ENCODE measurements at places on chromosomes 7 and 10. TPM values are rescaled to one million over a fixed set of nuclear protein-coding genes. Genes with fewer than 3 reads are reported as not detected.

DNA sequence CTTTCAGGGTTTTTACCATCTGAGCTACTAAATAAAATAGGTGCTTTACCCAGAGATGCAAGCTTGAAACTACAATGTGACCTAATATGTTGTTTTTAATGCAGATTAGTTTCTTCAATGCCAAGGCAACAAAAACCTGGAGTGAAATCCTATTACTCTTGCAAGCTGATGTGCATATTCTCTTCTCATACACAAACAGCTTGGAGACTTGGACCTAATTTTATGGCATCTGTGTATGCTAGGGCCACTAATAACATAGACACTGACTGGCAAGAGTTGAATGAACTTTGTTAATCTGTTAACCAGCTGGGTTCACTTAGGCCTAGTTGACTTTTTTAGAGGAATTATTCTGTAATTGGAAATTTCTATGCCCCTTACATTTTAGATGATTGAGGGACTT lies 23.4 kb upstream of the SMIM30 start:
- no peak for DNase-seq

- DNase-seq: no peak
These were observed 47.0 kb downstream of the GRK5 start for GRCh38 chr10:119254335-119254734.

MRC1 gene
- total RNA-seq: 3.3 TPM

GRCh38 chr10:86267286-86268195 lies 99.1 kb downstream of the GRID1 start:
- peak; percentile 30 for DNase-seq

DNA sequence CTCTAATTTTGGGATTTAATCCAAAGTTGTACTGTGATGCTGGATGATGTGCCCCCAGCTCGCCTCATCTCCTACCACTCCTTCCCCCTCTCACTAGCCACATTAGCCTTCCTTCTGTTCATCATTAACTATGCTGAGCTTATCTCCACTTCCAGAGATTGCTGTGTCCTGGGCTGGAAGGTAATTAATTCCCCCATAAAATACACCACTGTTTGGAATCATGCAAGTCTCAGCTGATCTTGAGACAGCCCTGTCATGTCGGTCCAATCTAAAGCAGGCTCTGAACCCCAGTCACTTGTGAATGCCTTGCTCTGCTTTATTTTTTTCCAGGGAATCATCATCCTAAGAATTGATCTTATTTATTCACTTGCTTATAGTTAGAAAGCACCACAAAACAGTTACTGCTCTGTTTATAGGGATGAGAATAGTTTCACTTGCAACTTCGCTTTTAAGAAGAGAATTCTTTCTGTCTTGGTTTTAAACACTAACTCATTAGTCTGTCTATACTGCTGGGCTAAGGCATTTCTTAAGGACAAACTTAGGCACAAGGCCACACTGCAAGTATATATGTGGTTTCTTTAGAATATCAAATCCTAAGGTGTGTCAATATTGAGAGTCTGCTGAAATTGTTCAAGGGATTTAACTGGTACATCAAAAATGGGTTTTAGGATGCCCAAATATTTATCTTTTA lies 341.1 kb upstream of the SEMA3A start:
- DNase-seq: no peak

DNA sequence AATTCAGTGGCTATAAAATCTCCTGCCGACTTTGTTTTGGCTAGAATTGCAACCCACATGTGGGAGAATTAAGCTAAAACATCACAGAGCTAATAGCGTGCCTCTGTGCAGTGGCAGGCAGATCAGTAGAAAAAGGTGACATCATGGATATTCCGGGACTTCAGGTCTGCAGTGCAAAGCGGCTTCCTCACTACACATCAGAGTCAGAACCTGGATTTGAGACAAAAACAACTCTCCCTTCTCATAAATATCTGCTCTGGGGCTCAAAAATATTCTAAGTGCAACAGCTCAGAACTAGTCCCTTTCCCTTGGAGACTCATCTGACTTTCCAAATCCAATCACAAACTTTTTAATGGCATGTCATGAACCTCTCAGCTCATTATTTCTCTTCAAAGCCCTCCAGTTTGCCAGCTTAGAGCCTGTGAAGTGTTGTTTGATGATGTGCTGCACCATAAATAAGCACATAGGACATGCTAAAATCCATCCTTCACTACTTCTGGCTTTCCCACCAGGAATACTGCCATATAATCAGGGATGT lies 337.1 kb downstream of the RNLS start:
- no peak for DNase-seq

- no peak for DNase-seq
These were observed 340.0 kb upstream of the MEOX2 start for GRCh38 chr7:16026253-16027020.

GRCh38 chr7:149800169-149800555 lies 26.8 kb upstream of the ZNF467 start:
- no peak for DNase-seq

DNA sequence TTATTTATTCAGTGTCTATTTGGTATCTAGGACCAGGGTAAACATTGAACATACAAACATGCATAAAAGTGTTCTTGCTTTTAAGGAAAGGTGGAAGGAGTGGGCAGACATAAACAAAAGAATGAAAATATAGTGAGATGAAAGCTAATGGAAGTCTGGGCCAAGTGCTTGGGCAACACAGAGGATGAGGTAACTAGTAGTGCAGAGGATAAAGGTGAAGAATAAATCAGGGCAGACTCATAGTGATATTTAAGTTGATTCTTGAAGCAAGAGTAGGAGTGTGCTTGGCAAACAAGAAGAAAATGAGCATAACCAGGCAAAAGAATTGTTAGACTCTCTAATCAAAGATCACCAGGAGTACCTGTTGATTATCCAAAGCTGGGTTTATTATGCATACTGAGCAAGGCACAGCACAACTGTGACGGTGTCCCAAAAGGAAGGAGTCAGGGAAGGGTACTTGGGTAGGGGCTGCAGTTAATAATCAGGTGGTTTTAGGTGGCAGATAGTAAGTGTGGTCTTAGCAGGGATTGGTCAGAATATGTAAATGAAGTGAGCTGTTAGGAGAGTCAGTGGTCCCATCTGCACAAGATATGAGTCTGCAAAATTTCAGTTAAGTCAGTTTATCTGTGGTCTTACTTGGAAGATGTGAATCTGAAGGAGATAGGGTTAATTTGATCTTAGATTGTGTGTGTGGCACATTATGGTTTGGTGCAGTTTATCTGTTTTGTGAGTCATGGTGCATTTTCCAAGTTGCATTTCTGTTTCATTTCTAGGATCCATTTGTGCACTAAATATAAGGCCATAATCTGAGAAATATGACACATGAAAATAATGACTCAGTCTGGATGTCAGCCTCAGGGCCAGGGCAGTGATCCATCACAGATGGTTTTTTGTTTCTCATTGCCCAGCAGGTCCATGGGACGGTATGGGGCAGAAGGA lies 30.6 kb upstream of the TAX1BP1 start:
- DNase-seq: no peak

PARG gene
- 17.5 TPM for total RNA-seq

POLR2J2 gene
- total RNA-seq: 1.7 TPM

GRCh38 chr7:3162289-3162688 lies 118.6 kb upstream of the CARD11 start:
- DNase-seq: no peak

DNA sequence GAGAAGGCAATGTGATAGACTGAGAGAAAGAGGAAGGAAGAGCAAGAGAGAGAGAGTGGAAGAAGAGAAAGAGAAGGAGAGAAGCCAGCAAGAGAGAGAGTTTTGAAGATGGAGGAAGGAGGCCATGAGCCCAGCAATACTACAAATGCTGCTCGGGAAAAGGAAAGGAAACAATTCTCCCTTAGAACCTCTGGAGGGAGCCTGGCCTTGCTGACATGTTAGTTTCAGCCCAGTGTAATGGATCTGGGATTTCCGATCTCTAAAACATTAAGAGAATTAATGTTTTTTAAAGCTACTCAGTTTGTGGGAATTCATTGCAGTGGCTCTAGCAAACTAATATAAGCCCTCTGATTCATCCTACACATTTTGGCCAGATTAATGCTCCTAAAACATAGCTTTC lies 206.8 kb upstream of the MTPN start:
- DNase-seq: no peak

ITIH2 gene
- not detected for total RNA-seq

GRCh38 chr7:112799448-112800120 lies 9.4 kb upstream of the TMEM168 start:
- no peak for DNase-seq

DOCK4 gene
- 20.5 TPM for total RNA-seq

- no peak for DNase-seq
These were observed 50.8 kb downstream of the MICALL2 start for GRCh38 chr7:1408466-1408865.

GRCh38 chr10:29841724-29842649 lies 207.2 kb upstream of the SVIL start:
- no peak for DNase-seq

JAKMIP3 gene
- 0.64 TPM for total RNA-seq

SORBS1 gene
- total RNA-seq: 92.5 TPM
